ENCODE measurements at places on chromosomes 4 and X. TPM values are rescaled to one million over a fixed set of nuclear protein-coding genes. Genes with fewer than 3 reads are reported as not detected.

APELA gene
- total RNA-seq = not detected

CABS1 gene
- not detected for total RNA-seq

- peak; percentile 19 for DNase-seq
These were observed 1.6 kb downstream of the LONRF3 start for GRCh38 chrX:118975831-118976598.

DNA sequence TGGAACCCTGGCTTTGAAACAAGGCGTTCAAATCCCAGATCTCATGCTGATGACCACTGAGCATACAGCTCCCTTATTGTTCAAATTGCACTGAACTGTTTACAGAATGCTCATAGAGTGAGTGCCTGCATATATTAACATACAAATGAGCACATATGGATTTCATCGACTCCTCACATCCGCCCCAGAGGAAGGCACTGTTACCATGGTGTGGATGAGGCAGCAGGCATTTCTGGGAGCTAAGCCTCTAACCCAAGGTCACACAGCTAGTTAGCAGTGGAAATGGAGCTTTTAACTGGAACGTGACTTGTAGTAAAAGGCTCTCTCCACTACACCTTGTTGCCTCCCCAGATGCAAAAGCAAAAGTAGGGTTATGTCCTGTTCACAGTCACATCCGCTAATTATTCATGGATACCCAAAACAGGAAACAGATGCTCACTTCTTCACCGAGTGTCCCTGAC, 289.7 kb downstream of the STK32B start:
- peak; percentile 5 for DNase-seq

DNA sequence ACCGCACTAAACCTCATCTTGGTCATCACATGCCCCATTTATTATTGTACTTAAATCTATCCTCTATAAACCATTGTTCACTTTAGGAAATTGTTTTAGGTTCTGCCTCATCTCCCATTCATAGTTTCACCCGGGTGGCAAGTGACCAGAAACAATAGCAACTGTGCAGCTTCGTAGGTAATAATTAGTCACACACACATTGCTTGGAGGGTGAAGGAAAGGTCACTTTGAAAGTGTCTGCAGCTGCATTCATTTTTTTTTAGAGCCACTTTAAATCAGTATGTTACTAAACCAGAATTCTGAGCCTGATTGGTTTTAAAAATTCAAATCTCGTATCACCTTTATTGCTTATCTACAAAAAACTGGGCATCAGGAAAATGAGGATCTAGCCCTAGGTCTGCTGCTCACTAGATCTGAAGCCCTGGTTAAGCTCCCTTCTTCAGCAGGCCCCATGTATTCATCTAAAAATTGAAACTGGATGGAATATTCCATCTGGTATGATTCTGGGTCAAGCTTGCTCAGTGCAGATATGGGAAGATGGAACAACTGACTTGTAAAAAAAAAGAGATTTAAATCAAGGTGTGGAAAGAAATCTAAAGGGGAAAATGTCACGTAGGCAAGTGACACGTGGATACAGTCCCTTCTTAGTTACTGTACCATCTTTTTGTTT, 62.4 kb downstream of the LIMCH1 start:
- peak; percentile 85 for DNase-seq

CORIN gene
- under 0.01 TPM for total RNA-seq

GRCh38 chr4:17704020-17704650, 77.3 kb downstream of the FAM184B start:
- no peak for DNase-seq

DNA sequence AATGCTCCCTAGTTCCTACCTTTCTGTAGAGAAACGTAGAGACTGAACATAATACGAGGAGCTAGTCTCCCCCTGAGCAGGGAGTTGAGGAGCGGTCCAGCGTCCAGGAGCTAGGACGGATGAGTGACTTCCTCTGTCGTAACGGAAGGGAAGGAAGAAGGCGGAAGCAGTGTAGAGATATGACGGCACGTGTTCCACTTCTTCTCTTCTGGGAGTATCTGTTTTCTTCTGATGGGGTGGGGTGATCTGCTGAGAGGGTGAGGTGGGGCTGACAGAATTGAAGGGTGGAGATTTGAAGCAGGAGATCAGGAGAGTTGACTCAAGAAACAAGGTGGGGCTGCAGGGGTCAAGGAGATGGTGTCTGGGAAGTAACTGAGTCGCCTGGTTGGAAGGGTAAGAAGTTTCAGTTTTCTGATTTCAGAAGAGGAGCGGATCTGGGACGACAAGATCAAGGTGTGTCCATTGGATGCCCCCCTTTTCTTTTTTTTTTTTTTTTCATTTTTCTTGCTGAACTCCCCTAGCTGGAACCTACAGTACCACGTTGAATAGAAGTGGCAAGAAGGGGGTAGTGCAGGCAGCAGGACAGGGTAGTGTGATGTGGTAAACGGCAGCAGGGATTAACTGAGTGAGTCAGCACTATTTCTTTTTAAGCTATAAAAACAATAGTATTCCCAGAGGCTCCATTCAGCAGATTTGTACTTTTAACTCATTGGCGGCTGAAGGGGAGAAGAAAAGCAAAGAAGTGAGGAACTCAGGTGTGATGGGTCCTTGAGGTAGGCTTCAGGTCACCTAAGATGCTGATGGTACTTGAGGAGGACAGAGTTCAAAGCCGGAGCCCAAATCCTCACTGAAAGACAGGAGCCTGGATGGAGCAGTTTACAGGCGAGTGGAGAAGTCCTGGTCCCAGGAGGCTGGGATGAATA, 50.8 kb upstream of the SETD7 start:
- DNase-seq = peak; percentile 36

DNA sequence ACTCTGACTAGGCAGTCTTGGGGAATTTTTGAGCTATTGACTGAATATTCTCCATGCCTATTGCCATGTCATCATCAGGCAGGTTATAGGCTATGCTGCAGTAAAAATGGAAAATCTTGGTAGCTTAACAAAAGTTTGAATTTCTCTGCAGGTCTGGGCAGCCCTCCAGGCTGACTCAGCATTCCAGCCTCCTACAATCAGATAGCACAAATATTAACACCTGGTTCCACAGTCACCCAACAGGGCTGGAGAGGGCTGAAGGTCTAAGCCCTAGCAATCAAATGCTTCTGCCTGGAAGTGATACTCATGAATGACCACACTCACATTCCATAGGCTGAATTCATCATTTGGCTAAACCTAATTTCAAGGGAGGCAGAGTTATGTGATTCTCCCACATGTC, 9.6 kb upstream of the PPP3CA start:
- peak; percentile 99 for DNase-seq

DNA sequence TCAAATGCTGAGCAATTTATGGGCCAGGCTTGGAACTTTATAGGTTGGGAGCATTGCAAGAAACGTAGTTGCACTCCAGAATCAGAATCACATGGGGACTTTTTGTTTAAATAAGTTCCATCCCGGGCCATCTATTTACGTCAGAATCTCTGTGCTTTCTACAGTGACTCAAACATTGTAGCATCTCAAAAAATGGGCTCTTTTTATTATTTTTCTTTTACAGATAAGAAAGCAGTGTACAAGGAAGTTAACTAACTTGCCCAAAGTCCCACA, 10.2 kb downstream of the CC2D2A start:
- DNase-seq = peak; percentile 93

CWH43 gene
- total RNA-seq = not detected

DNA sequence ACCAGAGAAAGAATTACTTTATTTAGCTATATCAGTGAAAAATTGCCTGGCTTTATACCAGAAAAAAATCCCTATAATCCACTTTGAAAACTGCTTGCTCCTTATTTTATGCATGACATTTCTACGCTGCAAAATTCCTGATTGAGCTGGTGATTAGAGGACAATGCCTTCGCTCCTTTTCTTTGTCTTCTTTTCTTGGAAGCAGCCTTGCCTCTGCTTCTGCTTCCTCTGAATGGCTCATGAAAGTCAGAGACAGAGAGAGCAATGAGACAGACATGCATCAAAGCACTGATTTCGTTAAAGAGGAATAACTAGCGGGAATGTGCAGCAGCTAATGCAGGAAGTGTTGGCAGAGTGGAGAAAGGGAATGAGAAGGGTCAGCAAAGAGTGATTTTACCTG, 294.3 kb upstream of the IGFBP7 start:
- DNase-seq = no peak

CCDC160 gene
- total RNA-seq = 0.17 TPM

DNA sequence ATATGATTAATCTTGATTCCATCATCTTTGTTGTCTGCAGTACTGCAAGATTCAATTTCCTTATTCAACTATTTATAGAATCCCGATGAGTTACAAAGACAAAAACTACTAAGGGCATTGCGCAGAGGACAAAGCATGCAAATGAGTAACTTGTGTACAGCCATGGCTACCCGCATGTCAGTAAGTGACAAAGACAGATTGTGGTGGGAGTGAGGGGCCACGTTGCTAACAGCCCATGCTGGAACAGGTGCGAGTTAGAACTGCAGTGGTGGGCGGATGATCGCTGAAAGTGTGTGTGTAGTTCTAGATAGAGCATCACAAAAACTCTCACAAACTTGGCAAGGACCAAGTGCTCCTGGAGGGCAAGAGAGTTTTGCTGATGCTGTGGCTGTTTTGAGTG, 49.5 kb downstream of the ACOX3 start:
- no peak for DNase-seq

- DNase-seq = no peak
These were observed 129.9 kb downstream of the CCNG2 start for GRCh38 chr4:77286906-77287305.

DNA sequence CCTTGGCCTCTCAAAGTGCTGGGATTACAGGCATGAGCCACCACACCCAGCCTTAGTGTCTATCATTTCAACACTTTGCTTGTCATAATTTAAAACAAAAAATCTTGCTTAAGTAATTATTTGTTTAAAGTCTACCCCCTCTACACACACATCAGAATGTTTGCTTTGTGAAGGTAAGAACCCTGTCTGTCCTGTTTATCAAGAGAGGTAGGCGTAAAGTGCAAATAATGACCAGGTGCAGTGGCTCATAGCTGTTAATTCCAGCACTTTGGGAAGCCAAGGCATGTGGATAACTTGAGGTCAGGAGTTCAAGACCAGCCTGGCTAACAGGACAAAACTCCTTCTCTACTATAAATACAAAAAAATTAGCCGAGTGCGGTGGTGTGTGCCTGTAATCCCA, 326.7 kb upstream of the CLNK start:
- DNase-seq = no peak

DNA sequence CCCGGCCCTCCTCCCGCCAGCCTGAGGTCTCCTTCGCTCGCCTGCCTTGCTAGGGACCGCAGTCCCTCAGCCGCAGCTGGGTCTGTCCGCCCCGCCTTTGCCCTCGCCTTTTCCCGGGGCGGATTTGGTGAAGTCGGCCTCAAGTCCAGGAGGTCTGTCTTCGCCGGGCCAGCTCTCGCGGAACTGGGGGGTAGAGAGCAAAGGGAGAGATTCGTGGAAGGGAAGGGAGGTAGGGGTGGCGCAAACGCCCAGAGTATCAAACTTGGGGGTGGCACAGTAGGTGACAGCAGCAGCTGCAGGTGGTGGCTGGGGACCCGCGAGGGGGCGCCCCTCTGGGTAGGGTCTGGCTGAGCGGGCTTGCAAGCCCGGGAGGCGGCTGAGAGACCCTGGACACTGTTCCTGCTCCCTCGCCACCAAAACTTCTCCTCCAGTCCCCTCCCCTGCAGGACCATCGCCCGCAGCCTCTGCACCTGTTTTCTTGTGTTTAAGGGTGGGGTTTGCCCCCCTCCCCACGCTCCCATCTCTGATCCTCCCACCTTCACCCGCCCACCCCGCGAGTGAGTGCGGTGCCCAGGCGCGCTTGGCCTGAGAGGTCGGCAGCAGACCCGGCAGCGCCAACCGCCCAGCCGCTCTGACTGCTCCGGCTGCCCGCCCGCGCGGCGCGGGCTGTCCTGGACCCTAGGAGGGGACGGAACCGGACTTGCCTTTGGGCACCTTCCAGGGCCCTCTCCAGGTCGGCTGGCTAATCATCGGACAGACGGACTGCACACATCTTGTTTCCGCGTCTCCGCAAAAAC, at the start of gene NPY2R:
TSS of gene NPY2R (plus strand) at position 379 of the 797 bp plus-strand sequence. CDS start 5,304 bp downstream, outside the sequence.
- peak; percentile 3 for DNase-seq

- no peak for DNase-seq
These were observed 21.5 kb downstream of the CXCL8 start for GRCh38 chr4:73761856-73762255.

DSPP gene
- not detected for total RNA-seq

DNA sequence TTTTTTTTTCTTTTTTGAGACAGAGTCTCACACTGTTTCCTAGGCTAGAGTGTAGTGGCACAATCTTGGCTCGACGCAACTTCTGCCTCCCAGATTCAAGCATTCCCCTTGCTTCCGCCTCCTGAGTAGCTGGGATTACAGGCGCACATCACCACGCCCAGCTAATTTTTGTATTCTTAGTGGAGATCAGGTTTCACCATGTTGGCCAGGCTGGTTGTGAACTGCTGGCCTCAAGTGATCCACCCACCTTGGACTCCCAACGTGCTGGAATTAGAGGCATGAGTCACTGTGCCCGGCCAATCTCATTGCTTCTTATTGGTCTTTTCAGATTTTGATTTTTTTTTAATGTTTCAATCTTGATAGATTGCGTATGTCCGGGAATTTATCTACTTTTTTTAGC, 124.4 kb downstream of the NBDY start:
- no peak for DNase-seq
